ENCODE measurements at places on chromosomes 12 and 14.
A peak's percentile ranks its signal among the peaks of the same experiment; 100 is the strongest.

- no peak for DNase-seq
Measured at GRCh38 chr12:38427442-38427841, 110.9 kb downstream of the ALG10B start.

DNA sequence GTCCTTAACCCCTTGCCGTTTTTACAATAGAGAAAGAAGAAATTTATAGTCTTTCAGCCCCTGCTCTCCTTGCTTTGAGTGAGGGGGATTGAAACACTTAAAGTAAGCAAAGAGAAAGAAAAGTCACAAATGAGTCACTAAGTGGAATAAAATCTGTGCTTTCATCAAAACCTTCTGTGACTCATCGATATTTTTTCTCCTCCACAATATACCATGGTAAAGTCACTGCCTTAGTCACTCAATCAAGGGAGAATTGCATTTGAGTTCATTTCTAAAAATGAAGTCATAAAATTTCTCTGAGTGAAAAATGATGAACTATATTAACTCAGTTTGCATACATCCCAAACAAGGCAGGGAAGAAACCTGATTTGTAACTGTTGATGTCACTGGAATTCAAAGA lies 470.3 kb downstream of the FOXG1 start:
- no peak for DNase-seq

DNA sequence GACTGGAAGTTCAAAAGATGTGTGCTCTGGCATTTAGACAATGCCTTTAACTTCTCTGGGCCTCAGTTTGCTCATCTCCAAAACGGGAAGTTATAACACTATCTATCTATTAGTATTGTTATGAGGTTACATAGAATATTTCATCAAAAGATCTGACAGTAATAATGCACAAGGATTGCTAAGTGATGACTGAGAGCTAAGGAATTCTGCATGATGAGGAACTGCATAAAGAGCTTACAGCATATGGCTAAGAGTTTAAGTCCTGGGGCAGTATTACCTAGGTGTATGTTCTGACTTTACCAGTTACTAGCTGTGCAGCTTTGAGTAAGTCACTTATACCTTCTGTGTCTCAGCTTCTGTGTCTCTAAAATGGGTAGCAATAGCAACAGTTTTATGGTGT lies 160.1 kb upstream of the TMPO start:
- DNase-seq: no peak

- DNase-seq: no peak
Measured at GRCh38 chr14:103848175-103849077, 1.1 kb upstream of the PPP1R13B start.

GRCh38 chr12:4526923-4527546 lies 11.7 kb upstream of the RAD51AP1 start:
- DNase-seq: peak; percentile 7

GRCh38 chr12:49796606-49797448 lies 31.4 kb downstream of the NCKAP5L start:
- DNase-seq: no peak

GRCh38 chr12:89636776-89637160 lies 71.9 kb downstream of the ATP2B1 start:
- DNase-seq: no peak

DNA sequence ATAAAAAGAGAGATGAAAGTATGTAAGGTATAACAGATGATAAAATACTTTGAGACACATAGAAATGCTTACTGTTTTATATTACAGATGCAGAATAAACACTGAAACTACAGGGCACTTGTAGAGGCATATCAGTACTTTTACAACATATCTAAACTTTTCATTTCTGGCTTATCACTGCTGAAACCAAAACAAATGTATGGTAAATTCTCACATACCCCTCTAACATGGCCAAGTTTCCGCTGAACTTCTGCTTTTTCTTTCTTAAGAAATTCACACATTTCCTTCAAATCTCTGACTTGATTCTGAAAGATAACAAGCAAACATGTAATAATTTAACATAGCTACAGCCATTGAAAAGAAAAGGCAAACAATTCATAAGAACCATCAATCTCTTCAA lies 33.3 kb upstream of the C12orf50 start:
- DNase-seq: no peak

DNA sequence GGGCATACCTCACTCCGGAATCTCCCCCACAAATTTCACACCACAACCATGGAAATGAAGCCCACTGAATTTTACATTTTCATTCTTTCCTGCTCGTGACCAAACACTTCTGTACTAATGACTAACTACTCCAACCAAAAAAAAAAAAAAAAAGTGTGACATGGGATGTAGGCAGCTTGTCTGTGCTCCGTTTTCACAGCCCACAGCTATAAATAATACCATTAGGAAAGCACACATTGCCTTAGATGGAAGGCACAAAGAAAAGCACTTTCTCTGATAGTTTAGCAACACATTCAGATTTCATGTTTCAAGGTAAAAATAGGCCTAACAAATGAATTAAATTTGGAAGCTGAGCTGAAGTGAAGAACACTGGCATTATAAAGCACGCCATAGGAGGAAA lies 42.5 kb downstream of the DUSP6 start:
- no peak for DNase-seq

DNA sequence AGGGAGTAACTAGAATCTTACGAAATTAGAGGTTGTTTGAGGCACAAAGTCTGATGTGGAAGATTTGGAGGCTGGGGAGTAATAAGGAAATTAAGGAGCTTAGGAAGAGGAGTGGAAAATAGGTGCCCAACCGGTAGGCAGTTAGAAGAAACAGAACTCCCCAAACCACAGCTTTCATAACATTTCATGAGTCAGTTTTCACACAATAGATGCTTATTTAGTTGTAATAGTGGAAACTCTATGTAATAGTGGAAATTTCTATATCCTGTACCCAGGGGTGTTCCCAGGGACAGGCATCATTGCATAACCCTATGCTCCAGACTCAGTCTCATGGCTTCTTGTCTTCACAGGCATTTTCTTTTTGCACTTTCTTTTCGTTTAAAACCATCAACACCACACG lies 8.3 kb downstream of the C3AR1 start:
- peak; percentile 32 for DNase-seq

DNA sequence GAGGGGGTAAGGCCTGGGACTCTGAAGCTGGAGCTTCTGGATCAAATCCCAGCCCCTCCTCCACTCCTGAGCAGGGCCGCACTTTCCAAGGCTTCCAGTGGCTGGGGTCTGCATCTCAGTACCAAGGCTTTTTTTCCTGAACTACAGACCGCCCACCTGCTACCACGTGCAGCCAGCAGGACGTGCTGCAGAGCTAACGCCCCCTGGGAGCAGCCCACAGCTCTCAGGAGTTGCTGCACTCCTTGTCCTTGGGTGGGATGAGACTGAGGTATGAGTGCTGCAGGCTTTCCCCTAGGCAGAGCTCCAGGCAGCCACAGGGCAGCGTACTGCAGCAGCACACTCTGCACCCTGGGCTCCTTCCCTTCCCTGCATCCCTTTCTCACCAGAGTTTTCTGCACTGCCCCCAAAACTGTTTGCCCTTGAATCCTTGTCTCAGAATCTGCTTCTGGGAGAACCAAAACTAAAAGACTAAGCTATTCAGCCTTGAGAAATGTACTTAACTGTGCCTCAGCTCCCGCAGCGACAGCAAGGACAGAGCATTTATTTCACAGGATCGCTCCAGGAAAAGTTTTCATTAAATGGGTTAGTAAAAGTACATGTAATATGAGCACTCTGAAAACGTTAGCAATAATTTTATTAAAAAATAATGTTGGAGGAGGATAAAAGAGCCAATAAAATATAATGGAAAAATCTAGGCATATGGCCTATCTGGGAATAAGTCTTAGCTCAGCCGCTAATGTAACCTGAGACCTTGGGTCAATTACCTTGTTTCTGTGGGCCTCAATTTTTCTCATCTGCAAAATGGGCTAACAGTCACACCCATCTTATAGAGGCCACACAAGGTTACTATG lies 25.5 kb downstream of the RBM19 start:
- no peak for DNase-seq

GRCh38 chr12:14262771-14263511 lies 102.5 kb upstream of the ATF7IP start:
- no peak for DNase-seq
